Left renal pelvis (tissue), 4 donors: ENCODE measurements at places on chromosomes 11 and 22.

DNA sequence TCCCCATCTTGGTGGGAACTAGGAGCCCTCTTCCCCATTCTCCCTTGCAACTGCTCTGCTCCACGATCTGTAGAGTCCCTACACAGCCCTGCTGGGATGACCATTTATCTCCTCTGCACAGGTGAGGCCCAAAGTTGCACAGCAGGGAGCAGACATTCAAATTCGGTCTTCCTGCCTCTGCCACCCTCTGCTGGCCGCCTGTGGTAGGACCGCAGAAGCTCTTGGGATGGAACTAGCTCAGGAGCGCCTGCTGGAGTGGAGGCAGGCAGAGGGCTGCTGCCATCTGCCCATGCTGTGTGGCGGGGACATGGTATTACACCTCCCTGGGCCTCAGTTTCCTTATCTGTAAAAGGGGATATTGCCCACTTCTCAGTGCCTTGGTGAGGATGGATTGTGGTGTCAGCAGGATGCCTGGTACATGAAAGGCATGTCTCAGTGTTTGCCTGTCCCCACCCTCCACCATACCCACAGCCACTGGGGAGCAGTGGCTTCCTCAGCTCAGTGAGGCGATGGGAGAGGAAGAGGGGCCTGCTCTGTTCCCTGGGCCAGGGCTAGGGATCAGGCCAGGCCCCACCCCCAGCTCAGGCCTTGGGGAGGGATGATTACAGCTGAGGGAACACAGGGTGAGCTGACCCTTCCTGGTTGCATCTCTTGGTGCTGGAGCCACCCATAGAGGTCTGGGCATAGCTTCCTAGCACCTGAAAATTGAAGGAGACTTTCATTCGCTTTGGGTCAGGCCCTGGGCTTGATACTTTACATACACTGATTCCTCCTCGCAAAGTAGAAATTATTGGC, 11.3 kb upstream of the OMP start:
- DNase-seq = peak; percentile 31

GRCh38 chr11:34324466-34324865, 33.3 kb downstream of the ABTB2 start:
- no peak for DNase-seq

DNA sequence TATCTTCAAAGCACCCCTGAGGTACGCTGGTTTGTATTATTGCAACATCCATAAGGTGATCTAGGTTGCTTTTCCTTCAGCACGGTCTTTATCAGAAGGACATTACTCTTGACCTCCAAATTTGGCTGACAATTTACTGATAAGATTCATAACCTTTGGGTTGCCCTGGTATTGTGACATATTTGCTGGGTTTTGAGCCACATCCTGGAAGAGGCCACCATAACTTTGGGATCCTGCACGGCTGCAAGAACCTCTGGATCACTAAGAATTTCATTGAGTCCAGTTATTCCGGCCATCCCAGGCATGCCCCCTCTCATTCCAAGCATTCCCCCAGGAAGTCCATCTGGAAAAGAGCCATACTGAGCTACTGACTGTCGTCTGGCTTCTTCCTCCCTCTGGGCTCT, 6.5 kb upstream of the PLET1 start:
- DNase-seq = no peak

- DNase-seq = no peak
Measured at GRCh38 chr22:22825213-22825593, 62.4 kb upstream of the IGLL5 start.

- DNase-seq = no peak
Measured at GRCh38 chr11:120334894-120335462, 1.2 kb upstream of the ARHGEF12 start.

GRCh38 chr11:116438651-116439360, 334.0 kb downstream of the BUD13 start:
- no peak for DNase-seq

DNA sequence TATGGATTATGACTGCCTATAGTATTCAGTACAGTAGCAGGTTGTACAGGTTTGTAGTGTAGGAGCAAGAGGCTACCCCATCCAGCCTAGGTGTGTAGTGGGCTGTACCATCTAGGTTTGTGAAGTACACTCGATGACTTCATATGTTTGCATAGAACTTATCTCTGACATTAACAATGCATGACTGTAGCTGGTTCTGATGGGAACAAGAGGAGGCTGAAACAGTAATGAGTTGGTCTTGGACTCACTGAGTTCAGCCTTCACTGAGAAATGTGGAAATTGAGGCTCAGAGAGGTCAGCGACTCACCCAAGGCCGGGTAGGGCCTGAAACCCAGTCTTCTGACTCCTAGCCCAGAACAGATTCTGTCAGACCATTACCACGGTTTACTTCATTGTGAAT, 13.0 kb downstream of the MYO7A start:
- DNase-seq = no peak

- no peak for DNase-seq
Measured at GRCh38 chr11:32317643-32318042, 117.7 kb downstream of the WT1 start.

DNA sequence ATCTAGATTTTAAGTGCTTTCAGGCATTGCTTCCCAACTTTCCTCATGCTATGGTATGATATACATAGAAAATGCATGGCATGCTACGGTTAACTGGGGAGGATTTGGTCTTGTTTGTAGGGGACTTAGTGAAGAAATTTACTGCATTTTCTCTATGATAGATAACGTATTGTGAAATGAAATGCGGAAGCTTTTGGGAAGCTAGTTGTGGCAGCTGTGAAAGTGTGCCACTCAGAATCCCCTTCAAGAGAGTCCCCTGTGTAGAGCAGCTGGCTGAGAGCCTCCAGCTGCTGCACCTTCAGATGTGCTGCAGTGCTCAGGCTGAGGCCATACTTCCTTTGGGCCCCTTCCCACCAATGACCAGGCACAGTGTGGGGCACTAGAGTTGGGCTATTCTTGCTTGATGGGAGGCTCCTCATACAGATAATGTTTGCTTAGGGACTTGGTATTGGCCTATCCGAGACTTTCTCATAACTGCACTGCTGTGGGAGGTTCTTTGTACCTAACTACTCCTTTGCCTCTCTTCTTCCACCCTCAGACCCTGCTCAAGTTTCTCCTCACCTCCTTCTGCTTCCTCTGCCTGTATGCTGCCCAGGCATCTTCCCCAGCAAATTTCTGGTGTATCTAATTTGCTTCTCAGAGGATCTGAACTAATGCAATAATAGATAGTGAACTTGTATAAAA, 67.3 kb downstream of the HIPK3 start:
- DNase-seq = no peak

DNA sequence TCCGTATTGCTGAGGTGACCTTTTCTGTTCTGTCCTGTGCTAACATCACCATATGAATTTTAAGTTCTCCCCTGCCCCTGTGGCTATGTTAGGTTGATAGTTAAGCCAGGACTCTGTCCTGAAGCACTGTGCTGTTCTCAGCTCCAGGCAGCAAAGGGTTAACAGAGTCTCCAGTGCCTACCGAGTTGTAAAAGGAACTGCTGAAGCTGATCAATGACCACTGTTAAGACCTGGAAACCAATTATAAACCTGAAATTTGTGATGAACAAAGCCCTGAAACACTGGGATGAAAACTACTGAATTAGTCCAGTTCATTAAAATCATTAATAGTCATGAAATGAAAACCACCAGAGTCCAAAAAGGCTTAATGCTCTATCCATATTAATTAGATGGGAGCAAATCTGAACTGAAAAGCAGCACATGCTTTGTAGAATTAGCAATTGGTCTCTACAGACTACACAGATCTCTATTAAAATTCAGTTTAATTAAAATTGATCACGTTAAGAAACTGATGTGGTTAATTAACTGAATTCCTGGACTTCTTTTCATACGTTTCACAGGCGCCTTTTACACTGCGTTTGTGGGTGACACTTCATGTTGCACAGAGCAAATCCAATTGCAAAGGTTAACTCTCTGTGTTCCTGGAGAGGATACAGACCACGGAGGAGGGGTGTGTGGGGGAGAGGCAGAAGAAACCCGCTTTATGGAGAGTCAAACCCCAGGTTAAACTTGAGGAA, 188.5 kb upstream of the MPPED2 start:
- no peak for DNase-seq

GRCh38 chr11:76835928-76836612, 24.6 kb upstream of the ACER3 start:
- no peak for DNase-seq

DNA sequence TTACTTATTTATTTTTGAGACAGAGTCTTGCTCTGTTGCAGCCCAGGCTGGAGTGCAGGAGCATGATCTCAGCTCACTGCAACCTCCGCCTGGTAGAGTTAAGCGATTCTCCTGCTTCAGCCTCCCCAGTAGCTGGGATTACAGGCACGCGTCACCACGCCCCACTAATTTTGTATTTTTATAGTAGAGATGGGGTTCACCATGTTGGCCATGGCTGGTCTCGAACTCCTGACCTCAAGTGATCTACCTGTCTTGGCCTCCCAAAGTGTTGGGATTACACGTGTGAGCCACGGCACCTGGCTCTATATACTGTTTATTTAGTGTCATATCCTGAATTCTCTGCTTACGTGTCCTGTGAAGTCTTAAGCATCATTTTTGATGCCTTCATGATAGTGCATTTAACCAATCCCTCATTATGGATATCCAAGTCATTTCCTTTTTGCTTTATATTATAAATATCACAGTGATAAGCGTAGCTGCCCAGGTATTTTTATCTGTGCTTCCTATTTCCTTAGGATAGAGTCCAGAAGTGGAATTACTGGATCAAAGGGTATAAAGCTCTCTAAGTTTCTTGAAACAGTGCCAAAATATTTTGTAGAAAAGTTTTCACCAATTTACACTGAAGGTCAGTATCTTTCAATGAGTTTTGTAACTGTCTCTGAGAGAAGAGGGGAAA, 871 bp upstream of the SIDT2 start:
- DNase-seq = no peak

DNA sequence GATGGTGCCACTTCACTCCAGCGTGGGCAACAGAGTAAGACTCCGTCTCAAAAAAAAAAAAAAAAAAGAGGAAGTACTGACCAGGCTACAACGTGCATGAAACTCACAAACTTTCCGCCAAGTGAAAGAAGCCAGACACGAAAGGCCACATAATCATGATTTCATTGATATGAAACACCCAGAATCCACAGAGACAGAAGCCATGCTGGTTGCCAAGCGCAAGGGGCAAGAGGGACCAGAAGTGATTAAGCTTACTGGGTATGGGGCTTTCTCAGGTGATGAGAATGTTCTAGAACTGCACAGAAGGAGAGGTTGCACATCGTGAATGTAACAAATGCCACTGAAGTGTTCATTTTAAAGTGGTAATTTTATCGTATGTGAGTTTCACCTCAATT, 60.9 kb downstream of the CELSR1 start:
- DNase-seq = no peak

GRCh38 chr11:60957188-60957587, 5.2 kb upstream of the SLC15A3 start:
- no peak for DNase-seq

DNA sequence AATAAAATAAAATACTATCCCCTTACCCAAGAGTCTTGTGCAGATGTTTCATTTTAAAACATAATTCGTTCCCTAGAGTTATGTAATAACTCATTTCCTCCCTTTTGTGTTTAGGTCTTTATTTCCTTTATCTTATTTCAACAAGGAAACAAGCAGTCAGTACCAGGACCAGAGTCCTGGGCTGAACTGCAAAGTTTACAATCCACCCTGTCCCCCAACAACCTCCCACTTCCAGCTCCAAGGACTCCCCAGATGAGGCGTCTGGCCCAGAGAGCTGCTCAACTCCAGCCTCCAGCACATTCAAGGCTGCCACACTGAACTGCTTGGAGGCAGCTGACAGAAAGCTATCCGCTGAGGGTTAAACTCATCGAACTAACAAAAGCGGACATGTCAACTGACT, 4.5 kb downstream of the POLDIP3 start:
- DNase-seq = no peak

DNA sequence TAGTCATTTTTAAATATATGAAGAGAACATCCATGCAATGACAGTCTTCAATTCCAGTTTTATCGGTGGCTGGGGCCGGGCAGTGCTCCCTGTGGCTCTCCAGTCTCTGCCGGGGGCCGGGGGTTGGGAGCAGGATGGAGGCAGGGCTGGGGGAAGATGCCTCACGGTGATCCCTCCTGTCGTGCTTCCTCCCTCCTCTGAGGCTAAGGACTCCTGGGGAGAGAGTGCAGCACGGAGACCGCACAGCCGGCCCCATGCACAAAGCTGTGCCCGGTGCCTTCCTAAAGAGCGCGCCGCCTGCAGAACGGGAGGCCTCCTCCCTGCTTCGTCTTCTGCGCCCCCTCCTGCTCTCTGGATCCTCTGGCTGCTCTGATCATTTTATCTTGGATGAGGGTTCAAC, 20.5 kb downstream of the GAL start:
- no peak for DNase-seq

DNA sequence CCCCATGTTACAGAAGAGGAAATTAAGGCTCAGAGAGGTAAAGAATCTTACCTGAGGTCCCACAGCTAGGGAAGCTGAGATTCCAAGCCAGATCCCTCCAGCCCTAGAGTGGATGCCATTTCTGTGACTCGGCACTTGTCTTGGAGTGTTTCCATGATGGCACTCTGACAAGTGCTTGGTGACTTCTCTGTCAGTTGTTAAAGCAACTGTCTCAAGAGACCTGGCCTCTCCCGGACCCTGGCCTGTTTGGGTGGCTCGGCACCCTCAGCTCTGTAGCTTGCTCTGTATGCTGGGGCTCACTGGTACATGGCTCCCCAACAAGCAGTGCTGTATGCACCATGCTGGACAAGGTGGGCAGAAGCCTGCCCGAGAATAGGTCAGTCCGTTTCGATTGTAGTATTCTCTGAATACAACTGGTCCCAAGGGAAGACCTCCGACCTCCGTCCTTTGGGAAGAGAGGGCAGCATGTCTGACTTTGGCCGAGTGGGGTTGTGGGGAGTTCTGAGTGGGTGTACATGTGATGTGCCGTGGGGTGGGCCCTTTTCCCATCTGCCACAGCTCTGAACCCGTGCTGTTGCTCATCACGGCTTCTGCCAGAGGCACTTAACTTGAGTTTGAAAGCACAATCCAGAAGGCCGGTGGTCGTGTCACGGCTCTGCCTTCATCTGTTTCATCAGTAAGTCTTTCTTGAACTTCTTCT, 12.4 kb downstream of the ACO2 start:
- DNase-seq = no peak

DNA sequence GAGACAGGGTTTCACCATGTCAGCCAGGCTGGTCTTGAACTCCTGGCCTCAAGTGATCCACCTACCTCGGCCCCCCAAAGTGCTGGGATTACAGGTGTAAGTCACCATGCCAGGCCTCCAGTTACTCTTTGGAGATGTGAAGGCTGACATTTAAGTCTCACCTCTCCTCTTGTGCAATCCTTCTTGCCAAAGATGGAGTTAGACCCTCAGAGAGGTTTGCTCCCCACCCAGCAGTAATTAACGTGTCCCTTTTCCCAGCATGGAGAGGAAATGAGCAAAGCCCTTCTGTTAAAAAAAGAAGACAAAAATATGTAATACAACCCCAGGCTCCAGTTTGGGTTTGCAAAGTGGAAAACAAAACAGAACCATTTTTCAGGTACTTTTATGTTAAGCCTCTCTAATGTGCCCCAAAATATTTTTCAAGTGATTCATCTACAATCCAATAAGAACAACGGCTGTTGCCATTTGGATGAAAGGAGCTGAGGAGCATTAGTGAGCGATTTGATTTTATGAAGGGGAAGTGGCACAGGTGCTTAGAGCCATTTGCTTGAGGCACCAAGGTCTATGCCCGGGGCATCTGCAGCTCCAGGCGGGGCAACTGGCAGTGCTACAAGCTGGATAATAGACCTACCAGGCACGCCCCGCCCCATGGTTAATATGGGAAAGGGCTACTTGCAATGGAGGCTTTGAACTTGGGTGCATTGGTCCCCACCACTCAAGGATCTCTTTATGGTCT, 57.2 kb downstream of the GRIK4 start:
- DNase-seq = no peak
